ENCODE measurements at places on chromosomes 2 and 18.

GRCh38 chr2:217593732-217594131 lies 409.1 kb downstream of the TNS1 start:
- no peak for DNase-seq

- DNase-seq, result no peak
Observed at GRCh38 chr2:10042301-10043161, 819 bp upstream of the KLF11 start.

GRCh38 chr2:226187156-226187555 lies 612.5 kb downstream of the IRS1 start:
- DNase-seq, result no peak

GRCh38 chr2:235106874-235107639 lies 155.2 kb downstream of the SH3BP4 start:
- DNase-seq, result no peak

GRCh38 chr18:49011291-49011746 lies 60.6 kb upstream of the SMAD7 start:
- no peak for DNase-seq

GRCh38 chr18:57432751-57433400 lies 2.3 kb upstream of the ONECUT2 start:
- DNase-seq, result no peak

DNA sequence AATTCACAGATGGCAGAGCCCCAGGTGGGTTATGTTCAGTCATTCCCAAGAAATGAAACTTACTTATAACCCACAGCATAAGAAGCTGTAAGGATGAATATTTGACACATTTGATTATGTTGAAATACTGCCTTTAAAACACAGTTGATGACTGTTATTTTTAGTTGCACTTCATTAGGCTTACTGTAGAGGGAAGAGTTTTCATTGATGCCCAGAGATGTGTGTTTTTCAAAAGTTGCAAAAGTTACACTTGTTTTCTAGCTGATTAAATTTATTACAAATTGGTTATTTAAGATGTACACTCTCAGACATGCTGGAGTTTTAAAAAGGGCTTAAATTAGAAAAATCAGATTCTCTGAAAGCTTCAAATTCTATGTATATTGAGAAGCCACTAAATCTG lies 506.1 kb downstream of the PARD3B start:
- DNase-seq, result no peak
